ENCODE measurements at places on chromosomes 2 and 18. TPM values are rescaled to one million over a fixed set of nuclear protein-coding genes. Genes with fewer than 3 reads are reported as not detected.

- H3K4me1 ChIP-seq: no peaks in the 10 kb centered on the region
- no peaks in the 10 kb centered on the region for H3K27me3 ChIP-seq
- H3K27ac ChIP-seq: no peak overlapping the region
- DNase-seq: no peak
- H3K36me3 ChIP-seq: no peaks in the 10 kb centered on the region
Measured at GRCh38 chr2:67877301-67877700, 185.5 kb downstream of the C1D start.

- H3K27me3 ChIP-seq: no peaks in the 10 kb centered on the region
- DNase-seq: no peak
- H3K4me1 ChIP-seq: no peaks in the 10 kb centered on the region
- H3K4me3 ChIP-seq: no peak overlapping the region
Measured at GRCh38 chr2:119233326-119234020, 9.8 kb downstream of the STEAP3 start.

The TMEFF2 gene
- not detected for total RNA-seq

- no peak overlapping the region for H3K4me3 ChIP-seq
- no peak for DNase-seq
- no peaks in the 10 kb centered on the region for H3K27me3 ChIP-seq
- no peaks in the 10 kb centered on the region for H3K4me1 ChIP-seq
- no peak overlapping the region for H3K27ac ChIP-seq
Measured at GRCh38 chr18:10860382-10860781, 289.0 kb downstream of the PIEZO2 start.

The SERPINB4 gene
- total RNA-seq: not detected

- no peaks in the 10 kb centered on the region for H3K4me1 ChIP-seq
- no peak overlapping the region for H3K27ac ChIP-seq
- DNase-seq: no peak
- no peak overlapping the region for H3K4me3 ChIP-seq
- H3K36me3 ChIP-seq: no peaks in the 10 kb centered on the region
Measured at GRCh38 chr2:164903951-164904350, 51.4 kb downstream of the SLC38A11 start.

DNA sequence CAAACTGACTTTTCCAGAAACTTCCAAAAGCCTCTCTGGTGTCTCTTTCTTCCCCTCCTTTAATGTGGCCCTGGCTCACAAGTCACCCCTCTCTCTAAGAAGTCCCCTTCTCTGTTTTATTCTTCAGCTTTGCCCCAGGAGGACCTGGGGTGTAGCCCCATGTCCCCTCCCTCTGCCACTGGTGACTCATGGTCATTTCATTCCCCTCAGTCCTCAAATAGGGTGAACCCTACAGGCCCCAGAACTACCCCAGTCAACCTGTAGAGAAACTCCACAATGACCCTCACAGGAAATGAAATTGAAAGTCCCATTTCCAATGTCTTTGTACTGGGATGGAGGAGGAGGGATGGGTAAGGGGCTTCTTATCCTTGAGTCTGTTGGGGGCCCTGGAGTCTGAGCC, 6.2 kb upstream of the SPEG start:
- no peaks in the 10 kb centered on the region for H3K27me3 ChIP-seq
- DNase-seq: no peak

- peak within 1 kb of the TSS; percentile 98 for H3K4me3 ChIP-seq
- peak within 1 kb of the TSS; percentile 81 for H3K27ac ChIP-seq
- DNase-seq: peak; percentile 91
- no peaks in the 10 kb centered on the region for H3K27me3 ChIP-seq
- H3K36me3 ChIP-seq: peaks cover 6% of the 10 kb centered on the region
Measured at GRCh38 chr2:73071360-73072128, at the start of gene SFXN5. TSS of gene SFXN5 (minus strand) at chr2:73071712. CDS start at chr2:73071705, 7 bp downstream.

DNA sequence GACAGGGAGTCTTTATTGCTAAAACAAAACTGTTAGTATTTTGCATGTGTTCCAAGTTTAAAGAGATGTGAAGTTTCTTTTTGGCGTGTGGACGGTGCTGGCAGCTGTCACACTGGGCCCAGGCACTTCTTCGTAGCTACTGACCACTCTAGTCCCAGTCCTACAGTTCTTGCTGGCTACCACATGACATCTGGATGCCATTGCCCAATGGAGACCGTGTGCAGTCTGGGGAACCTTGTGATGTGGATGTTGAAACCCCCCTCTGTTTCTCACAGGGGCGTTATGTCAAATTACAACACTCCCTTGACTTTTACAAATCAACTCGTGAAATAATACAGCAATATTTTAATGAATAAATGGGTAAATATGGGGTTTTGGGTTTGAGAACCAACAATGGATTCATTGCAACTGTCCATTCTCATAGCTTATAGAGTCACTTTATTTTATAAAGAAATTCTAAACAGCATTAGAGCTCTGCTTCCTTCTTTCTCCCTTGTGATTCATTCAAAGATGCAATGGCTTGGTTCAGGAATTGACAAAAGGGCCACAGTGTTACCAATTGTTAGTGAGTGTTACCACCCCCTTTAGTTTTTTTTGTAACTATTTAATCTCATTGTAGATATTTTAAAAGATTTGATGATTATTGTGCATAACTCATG, 1.2 kb downstream of the GPD2 start:
- H3K4me1 ChIP-seq: peaks cover 18% of the 10 kb centered on the region
- peak overlapping the region; percentile 72 for H3K4me3 ChIP-seq

The IL36A gene
- 1.6 TPM for total RNA-seq

- no peak for DNase-seq
- no peak overlapping the region for H3K4me3 ChIP-seq
- no peaks in the 10 kb centered on the region for H3K4me1 ChIP-seq
- no peaks in the 10 kb centered on the region for H3K36me3 ChIP-seq
- no peaks in the 10 kb centered on the region for H3K27me3 ChIP-seq
- H3K27ac ChIP-seq: no peak overlapping the region
Measured at GRCh38 chr2:72570413-72570812, 255.4 kb downstream of the EXOC6B start.

- H3K27ac ChIP-seq: no peak overlapping the region
- H3K4me1 ChIP-seq: peaks cover 11% of the 10 kb centered on the region
- no peak for DNase-seq
- no peak overlapping the region for H3K4me3 ChIP-seq
- H3K27me3 ChIP-seq: no peaks in the 10 kb centered on the region
- H3K36me3 ChIP-seq: no peaks in the 10 kb centered on the region
Measured at GRCh38 chr2:68231061-68231372, 21.3 kb downstream of the PPP3R1 start.

DNA sequence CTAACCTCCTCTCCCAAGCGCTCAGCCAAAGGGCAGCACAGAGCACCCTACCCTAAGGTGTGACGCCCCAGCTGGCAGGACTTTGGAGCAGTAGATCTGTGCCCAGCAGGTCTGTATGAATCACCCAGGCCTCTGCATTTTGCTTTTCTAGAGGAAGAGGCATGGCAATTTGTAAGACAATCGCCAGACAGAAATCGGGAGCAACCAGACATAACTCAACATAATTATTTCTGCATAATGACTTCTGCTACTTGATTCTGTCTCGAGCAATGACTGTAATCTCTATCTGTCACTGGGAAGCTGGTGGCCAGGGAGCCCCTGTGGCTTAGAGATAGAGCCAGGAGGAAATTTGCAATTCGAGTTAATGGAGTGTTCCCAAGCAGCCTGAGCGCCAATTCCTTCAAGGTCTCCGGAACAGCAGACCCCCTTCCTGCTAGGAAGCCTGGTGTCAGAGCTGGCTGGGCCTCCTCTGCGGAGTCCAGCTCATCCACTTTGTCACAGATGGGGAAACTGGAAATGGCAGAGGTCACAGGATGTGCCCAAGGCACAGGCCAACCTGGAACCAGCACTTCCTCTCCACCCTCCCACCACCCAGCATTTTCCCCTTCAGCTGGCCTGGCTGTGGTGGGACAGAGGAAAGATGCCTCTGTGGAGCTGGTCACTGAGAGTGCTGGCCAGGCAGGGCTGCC, 55.0 kb downstream of the ODC1 start:
- no peaks in the 10 kb centered on the region for H3K27me3 ChIP-seq
- no peak overlapping the region for H3K27ac ChIP-seq
- no peaks in the 10 kb centered on the region for H3K36me3 ChIP-seq
- H3K4me3 ChIP-seq: no peak overlapping the region
- DNase-seq: no peak
- peaks cover 4% of the 10 kb centered on the region for H3K4me1 ChIP-seq

GRCh38 chr18:74929110-74929509, 279.8 kb downstream of the PTGR3 start:
- no peak overlapping the region for H3K27ac ChIP-seq
- H3K4me1 ChIP-seq: no peaks in the 10 kb centered on the region
- no peaks in the 10 kb centered on the region for H3K27me3 ChIP-seq
- no peak overlapping the region for H3K4me3 ChIP-seq

- H3K27me3 ChIP-seq: no peaks in the 10 kb centered on the region
- H3K4me1 ChIP-seq: no peaks in the 10 kb centered on the region
- no peak overlapping the region for H3K27ac ChIP-seq
- no peak overlapping the region for H3K4me3 ChIP-seq
- DNase-seq: no peak
- no peaks in the 10 kb centered on the region for H3K36me3 ChIP-seq
Measured at GRCh38 chr18:70688286-70688685, 399.4 kb downstream of the SOCS6 start.

- no peak for DNase-seq
- H3K4me1 ChIP-seq: no peaks in the 10 kb centered on the region
- H3K4me3 ChIP-seq: no peak overlapping the region
- H3K36me3 ChIP-seq: no peaks in the 10 kb centered on the region
- H3K27me3 ChIP-seq: no peaks in the 10 kb centered on the region
- H3K27ac ChIP-seq: no peak overlapping the region
Measured at GRCh38 chr18:37122877-37123276, 293.9 kb downstream of the KIAA1328 start.

DNA sequence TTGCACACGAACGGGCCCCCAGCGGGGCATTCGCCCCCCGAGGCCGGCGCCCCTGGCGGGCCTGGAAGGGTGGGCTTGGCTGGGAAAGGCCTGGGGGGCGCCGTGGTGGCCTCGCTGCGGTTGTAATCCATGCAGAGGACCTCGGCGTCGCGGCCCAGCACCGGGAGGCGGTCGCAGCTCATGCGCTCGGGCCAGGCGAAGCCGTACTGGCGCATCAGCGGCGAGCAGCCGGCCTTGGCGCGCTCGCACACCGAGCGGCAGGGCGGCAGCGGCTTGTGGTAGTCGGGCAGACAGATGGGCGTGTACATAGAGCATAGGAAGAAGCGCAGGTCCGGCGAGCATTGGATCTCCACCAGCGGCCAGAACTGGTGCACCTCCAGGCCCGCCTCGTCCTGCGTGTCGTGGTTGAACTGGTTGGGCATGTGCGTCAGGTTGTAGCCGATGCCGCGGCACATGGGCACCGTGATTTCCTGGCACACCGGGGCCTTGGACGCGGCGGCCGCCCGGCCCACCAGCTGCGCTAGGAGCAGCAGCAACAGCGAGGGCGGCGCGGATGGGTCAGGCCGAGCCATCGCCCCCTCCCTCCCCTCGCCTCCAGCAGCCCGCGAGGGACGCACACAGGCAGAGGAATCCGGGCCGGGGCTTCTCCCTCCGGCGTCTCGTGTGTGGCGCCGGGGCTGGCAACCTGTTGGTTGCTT, 1.4 kb downstream of the FZD5 start:
- H3K36me3 ChIP-seq: no peaks in the 10 kb centered on the region
- peaks cover 20% of the 10 kb centered on the region for H3K4me1 ChIP-seq
- no peaks in the 10 kb centered on the region for H3K27me3 ChIP-seq
- DNase-seq: peak; percentile 23

DNA sequence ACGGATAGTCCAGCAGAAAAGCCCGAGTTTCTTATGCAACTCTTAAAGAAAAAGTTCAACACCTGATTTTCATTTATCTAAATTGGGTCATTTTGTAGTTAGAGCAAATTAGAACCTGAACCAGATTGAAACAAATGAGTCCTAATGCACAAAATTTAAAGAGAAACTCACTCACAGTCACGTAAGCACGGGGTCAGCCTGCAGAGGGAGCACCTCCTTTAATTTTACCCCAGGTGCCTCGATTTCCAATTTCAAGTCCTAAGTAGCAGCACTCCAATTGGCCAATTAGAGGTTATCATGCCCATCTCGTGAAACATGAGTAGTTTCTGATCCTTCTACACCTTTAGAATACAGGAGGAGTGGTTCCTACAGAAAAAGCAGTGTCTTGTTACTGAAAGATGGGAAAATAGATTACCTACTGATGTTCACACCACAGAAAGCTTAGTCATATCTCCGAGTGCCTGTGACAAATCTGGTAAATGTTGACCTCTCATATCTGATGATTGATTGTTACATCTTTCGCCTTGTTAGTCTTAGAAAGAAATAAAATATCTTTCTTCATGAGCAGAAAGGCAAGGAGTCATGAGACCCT, 1929.8 kb upstream of the LRRTM1 start:
- H3K27me3 ChIP-seq: no peaks in the 10 kb centered on the region
- no peak overlapping the region for H3K4me3 ChIP-seq
- no peak overlapping the region for H3K27ac ChIP-seq
- no peak for DNase-seq
- H3K4me1 ChIP-seq: no peaks in the 10 kb centered on the region

The SNORC gene
- total RNA-seq: 3.6 TPM

- H3K27me3 ChIP-seq: no peaks in the 10 kb centered on the region
- no peak for DNase-seq
- no peaks in the 10 kb centered on the region for H3K36me3 ChIP-seq
- H3K4me3 ChIP-seq: no peak overlapping the region
- no peak overlapping the region for H3K27ac ChIP-seq
- no peaks in the 10 kb centered on the region for H3K4me1 ChIP-seq
Measured at GRCh38 chr2:18005411-18005810, 126.9 kb downstream of the KCNS3 start.

The LYPD1 gene
- not detected for total RNA-seq

The FLACC1 gene
- total RNA-seq: 7.4 TPM

- H3K36me3 ChIP-seq: no peaks in the 10 kb centered on the region
- H3K4me3 ChIP-seq: no peak overlapping the region
- no peaks in the 10 kb centered on the region for H3K4me1 ChIP-seq
Measured at GRCh38 chr2:57368190-57368589, 678.4 kb upstream of the VRK2 start.

DNA sequence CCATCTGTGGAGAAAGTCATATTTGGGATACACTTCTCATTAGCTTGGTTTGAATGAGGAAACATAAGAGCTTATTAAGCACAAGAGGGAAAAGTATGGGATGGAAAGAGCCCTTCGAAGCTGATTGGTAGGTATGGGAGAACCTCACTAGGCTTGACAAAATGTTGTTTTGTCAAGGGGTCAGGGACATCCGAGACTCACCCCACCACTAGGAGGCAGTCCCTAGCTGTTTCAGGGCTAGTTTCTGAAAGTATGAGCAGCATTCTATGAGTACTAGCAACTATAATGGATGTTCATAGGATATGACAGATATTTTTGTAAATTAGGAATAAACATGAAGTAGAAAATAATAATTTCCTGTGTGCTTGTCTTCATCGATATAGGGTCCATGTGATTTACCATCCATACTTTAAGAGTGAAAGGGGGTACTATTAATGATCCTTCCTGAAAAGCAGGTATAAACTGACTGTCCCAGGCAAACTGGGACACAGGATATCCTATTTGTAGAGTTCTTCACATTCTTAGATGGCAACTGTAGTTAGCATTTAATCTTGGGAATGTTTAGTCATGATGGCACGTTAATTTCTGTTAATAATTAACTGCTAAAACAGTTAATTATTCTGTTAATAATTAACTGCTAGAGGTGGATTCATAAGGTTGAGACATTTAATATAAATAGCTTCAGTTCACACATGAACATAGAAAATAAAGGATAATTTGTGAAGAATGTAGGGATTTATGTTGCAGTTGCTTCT, 28.4 kb downstream of the OTX1 start:
- no peak for DNase-seq
- H3K27ac ChIP-seq: no peak overlapping the region
- H3K4me1 ChIP-seq: no peaks in the 10 kb centered on the region
- H3K4me3 ChIP-seq: no peak overlapping the region

- no peak overlapping the region for H3K27ac ChIP-seq
- H3K4me1 ChIP-seq: no peaks in the 10 kb centered on the region
- H3K27me3 ChIP-seq: no peaks in the 10 kb centered on the region
- H3K36me3 ChIP-seq: no peaks in the 10 kb centered on the region
- DNase-seq: no peak
Measured at GRCh38 chr2:177893880-177894279, 178.7 kb downstream of the PDE11A start.
